ENCODE measurements at places on chromosomes 1 and 21. TPM values are rescaled to one million over a fixed set of nuclear protein-coding genes. Genes with fewer than 3 reads are reported as not detected.

C1orf210 gene
- total RNA-seq: not detected

NKAIN1 gene
- not detected for total RNA-seq

SWT1 gene
- 3.9 TPM for total RNA-seq

ANGEL2 gene
- 41.2 TPM for total RNA-seq

GUCA2A gene
- total RNA-seq: not detected

XKR8 gene
- 6.8 TPM for total RNA-seq

IGFN1 gene
- under 0.01 TPM for total RNA-seq

OR2L2 gene
- not detected for total RNA-seq

PRKCZ gene
- 5.2 TPM for total RNA-seq

SLC35F3 gene
- 1.7 TPM for total RNA-seq

MIA3 gene
- total RNA-seq: 54.0 TPM

PRRX1 gene
- 203 TPM for total RNA-seq

ADAMTS4 gene
- 8.2 TPM for total RNA-seq

ADAMTS1 gene
- 177 TPM for total RNA-seq

KIF17 gene
- 2.2 TPM for total RNA-seq

KRTAP10-6 gene
- not detected for total RNA-seq

GRCh38 chr1:94218332-94218731, 19.1 kb downstream of the ARHGAP29 start:
- no peak for DNase-seq

- peak; percentile 20 for DNase-seq
Observed at GRCh38 chr1:28021064-28021463, 61.3 kb downstream of the XKR8 start.

DNA sequence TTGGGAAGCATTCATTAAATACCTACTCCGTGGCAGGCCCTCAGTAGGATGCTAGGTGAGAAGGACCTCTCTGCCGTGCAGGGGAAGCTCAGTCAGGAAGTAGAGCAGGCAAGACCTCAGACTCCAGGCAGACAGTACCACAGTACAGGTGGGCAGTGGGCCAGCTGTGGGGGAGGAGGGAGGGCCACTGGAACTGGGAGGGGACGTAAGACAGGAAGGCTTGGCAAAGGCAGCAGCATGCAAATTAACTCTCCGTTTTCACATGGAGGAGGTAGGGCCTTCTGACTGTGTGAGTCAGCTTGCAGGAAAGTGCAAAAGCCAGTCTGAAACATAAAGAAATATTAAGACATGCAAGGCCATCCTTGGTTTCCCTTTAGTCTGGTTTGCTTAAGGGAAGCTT, 157.7 kb downstream of the TRIM33 start:
- DNase-seq: peak; percentile 29

DNA sequence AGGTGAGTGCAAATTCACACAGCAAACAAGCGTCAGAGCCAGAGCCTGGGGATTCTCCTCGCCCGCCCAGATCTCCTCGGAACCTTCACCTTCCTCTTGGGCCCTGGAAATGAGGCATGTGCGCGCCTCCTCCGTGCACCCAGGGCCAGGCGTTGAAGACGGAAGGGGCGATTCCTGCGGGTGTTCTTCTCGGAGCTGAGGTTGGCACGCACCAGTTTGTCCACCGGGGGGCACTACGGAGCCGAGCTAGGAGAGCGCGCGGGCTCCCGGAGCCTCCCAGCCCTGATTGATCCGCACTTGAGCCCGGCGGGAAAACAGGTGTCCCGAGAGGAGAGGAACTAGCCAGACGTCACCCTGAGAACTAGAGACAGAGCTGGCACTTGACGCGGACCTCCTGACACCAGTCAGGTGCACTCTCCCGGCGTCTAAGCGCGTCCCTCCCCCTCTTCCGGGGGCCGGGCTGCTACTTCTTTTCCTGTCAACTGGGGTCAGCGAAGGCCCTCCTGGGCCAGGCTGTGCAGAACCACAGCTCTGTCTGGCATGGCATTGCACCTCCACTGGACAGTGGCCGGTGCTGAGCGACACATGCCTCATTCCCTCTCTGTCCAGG, 18.3 kb upstream of the SERINC2 start:
- peak; percentile 72 for DNase-seq

DNA sequence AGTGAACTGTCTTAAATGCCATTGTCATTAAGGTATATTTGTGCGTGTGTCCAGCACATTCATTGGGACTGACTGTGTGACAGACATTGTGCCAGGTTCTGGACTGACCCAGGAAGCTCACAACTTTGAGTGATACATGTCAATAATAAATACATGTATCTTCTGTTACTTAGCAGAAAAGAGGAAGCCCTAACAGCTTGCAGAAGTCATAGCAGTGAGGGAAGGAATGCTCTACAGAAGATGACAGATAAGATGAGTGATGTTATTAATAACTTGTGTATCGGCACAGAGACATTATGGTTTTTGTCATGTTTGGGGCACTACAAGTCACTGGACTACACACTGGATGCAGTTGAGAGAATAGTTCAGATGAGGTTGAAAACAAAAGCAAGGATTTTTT, 1.2 kb upstream of the SRSF11 start:
- no peak for DNase-seq

DNA sequence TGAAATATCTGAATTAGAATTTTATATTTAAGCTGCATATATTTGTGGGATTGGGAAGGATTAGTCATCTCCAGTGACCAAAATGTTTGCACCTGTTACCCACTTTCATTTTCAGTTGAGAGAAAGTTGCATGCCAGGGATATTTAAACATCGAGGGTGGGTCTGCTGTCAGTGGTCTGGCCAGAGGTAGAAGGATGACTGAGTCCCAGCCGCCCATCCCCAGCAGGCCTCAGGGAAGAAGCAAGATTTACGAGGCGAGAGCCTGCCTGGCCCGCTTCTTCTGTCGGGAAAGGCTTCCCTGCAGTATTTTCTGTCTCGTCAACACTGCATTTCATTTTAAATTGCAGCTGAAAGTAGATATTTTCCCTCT, 1.4 kb upstream of the MAN1C1 start:
- DNase-seq: no peak

- peak; percentile 76 for DNase-seq
Observed at GRCh38 chr1:8858888-8859706, 19.4 kb downstream of the ENO1 start.

DNA sequence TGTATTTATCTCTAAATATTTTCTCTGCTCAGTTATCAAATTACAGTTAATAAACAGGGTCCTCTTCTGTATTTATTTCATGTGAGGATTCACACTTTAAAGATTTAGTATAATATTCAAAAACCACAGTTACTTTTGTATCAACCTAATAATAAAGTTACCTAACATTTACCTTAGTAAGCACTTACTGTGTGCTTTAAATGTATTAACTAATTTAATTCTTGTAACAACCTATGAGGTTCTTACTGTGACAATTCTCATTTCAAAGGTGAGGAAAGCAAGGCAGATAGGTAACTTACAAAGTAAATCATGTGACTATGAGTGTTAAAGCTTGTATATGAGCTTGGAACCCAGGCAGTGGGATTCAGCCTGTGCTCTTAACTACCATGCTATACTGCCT, 30.2 kb downstream of the DNAH14 start:
- no peak for DNase-seq

GRCh38 chr1:192610112-192610889, 25.6 kb upstream of the RGS13 start:
- DNase-seq: peak; percentile 48

GRCh38 chr1:25742316-25742715, 57.7 kb upstream of the SELENON start:
- no peak for DNase-seq

DNA sequence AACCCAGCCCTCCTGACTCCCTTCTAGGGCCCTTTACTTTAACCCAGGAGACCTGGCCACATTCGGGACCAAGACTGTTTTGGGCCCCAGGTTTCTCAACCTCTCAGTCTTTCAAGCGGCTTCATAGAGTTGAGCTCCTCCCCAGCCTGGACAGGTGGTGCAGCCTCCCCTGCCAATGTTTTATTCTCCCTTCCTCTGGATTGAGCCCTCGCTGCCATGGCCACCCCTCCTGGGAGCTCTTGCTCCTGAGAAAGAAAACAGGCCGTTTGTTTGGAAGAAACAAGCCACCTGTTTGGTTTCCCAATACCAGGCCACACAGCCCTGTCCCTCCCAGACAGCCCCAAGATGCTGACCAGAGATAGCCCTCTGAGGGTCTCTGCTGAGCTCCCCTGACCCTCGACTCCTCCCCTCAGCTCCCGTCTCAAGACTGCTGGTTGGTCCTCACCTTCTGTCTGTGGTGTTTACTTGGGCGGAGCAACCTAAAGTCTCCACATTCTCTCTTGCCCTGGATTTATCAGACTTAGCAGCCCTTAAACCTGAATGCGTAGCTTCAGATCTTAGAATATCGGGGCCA, 3.3 kb downstream of the TMEM51 start:
- peak; percentile 58 for DNase-seq

- DNase-seq: no peak
Observed at GRCh38 chr1:15628003-15628402, 10.7 kb downstream of the DDI2 start.

GRCh38 chr1:33050221-33051076, 13.8 kb upstream of the AK2 start:
- peak; percentile 98 for DNase-seq

DNA sequence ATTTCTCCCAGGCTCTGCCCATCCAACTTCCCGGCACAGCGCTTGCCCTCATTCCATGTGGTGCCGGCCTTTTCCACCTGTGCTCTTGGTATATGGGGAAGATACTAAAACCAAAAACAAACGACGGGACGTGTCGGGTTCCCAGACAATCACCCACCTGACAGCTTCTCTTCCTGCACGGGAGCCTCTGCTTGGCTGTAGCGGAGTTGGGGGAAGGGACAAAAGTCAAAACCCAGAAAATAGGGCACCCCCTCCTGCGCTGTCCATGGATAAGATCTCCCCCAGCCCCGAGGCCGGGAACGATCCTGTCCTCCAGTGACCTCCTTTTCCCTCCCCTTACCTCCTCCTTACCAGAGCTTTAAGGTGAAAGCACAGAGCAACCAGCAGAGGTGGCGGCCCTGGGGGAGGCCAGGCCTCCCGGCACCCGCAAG, 640 bp downstream of the JTB start:
- DNase-seq: no peak

DNA sequence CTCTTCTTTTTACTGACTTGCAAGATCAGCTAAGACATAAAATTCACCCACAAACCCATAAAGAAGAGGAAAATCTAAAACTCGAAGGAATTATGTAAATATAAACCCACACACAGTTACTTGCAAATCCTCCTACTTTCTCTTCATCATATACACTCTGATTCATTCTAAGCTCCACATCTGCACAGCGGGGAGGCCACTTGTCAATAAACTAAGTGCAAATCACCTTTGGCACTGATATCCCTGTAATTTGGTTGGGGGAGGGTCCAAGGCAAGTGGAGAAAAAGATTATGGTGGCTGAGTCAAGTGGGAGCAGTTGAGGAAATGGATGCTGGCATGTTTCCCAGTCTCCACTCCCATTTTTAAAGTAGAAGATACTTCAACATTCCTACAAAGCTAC, 596.5 kb downstream of the MATN1 start:
- DNase-seq: no peak

- no peak for DNase-seq
Observed at GRCh38 chr1:196590012-196590708, 18.1 kb downstream of the KCNT2 start.

- peak; percentile 8 for DNase-seq
Observed at GRCh38 chr1:6026095-6026809, 19.4 kb upstream of the KCNAB2 start.

GRCh38 chr1:35619237-35620121, 21.8 kb downstream of the PSMB2 start:
- no peak for DNase-seq

DNA sequence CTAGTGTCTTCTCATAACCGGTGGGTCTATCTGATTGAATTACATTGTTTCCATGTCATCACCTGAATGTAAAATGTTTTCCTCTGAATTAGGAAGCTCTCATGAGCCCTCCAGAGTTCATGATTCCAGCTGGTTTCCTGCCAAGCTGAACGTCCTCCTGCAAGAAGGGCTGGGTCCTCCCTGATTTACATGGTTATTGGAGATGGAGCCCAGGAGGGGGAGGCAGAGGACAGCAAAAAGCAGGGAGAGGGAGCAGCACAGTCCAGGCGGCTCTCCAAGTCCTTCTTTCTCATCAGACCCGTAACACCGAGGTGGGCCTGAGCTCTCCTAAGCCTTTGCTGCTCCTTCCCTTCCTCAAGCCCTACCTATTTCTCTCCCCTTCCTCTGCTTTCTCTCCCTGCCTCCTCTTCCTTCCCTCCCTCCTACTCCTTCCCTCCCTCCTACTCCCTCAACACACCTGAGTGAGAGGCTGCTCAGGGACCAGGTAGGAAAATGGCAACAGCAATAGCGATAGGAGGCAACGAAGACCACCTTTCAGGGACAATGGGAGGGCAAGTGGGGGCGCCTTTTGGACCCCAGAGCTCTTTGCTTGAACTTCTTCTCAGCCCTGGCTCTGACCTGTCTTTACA, 265.9 kb downstream of the PRDM2 start:
- DNase-seq: peak; percentile 44

- DNase-seq: no peak
Observed at GRCh38 chr1:226709953-226710352, 29.1 kb downstream of the ITPKB start.

GRCh38 chr1:68623700-68624099, 126.8 kb upstream of the DEPDC1 start:
- no peak for DNase-seq

- no peak for DNase-seq
Observed at GRCh38 chr1:48536477-48536876, 64.5 kb upstream of the SPATA6 start.

GRCh38 chr1:101216623-101217022, 20.2 kb upstream of the S1PR1 start:
- no peak for DNase-seq

GRCh38 chr1:206655471-206655882, 20.1 kb downstream of the DYRK3 start:
- no peak for DNase-seq

GRCh38 chr1:54588377-54588776, 34.9 kb downstream of the FAM151A start:
- no peak for DNase-seq

- no peak for DNase-seq
Observed at GRCh38 chr1:69535490-69535889, 32.2 kb upstream of the LRRC7 start.

- no peak for DNase-seq
Observed at GRCh38 chr1:216422821-216423520, at the start of gene USH2A. USH2A (minus strand) TSS chr1:216423448; CDS start chr1:216422336, 1,112 bp downstream.

GRCh38 chr1:199168888-199169585, 530.2 kb downstream of the PTPRC start:
- no peak for DNase-seq

DNA sequence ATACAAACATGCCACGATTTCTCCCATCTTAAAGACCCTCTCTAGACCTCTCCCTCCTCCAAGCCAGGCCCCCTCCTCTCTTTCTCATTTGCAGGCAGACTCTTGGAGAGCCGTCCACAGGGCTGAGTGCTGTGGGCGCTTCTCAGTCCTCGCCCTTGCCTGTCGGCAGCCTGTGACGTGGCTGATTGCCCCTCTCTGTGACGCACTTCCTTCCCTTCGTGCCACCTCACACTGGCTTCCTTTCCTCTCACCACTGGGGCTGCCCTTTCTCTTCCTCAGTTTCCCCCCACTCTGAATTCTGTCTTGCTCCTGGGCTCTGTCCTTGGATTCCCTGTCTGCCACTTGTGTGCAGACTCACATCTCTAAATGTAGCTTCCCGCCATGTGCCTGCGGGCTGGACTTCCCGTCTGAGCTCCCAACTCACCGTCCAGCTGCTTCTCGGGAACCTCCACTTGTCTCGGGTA, 227.2 kb downstream of the CAMTA1 start:
- no peak for DNase-seq
